Osteoblast (primary cell): ENCODE measurements at places on chromosomes 16 and 17.
A peak's percentile ranks its signal among the peaks of the same experiment; 100 is the strongest.

DNA sequence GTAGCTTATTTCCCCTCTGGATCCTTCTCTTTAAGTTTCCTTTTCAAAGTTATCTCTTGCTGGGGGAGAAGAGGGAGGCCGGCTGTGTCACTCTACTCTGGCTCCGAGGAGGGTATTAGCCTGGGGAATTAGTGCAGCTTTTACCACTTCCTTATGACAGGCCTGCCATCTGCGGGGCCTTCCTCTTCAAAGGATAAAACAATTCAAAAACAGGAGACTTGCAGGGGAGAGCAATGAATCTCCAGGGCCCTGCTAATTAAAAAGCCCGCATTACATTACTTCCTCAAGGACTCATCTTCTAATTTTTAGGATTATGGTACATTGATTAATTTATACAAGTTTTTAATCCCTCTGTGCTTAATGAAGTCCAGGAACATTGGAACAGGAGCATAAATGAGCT, 190.9 kb upstream of the CDH5 start:
- H3K4me3 ChIP-seq: no peak overlapping the region
- no peaks in the 10 kb centered on the region for H3K27me3 ChIP-seq
- no peaks in the 10 kb centered on the region for H3K36me3 ChIP-seq
- no peaks in the 10 kb centered on the region for H3K4me1 ChIP-seq

DNA sequence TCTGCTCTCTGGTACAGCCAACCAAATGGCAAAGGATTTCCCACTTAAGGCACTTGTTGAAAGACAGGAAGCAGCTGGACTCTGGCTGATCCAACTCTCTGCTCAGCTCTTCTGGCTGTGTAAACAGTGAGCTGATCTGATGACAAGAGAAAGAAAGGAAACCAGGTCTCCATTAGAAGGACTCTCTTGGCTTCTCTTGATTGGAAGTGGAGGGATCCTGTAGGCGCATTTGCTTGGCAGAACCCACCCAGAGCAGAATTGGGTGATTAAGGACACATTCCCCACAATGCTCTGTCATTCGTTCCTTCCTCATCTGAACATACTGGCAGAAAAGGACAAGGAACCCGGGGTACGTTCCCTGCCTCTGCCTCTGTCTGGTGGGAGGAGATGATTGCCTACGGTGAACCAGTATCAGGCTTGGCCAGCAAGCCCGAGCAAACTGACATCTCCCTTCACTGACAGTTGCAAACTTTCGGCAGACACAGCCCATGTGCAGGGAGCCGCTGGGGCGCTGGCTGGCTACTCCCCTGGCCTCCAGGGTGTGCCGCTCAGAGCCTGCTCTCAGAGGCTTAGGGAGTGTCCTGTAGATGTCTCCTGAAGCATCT, 29.1 kb downstream of the LDHD start:
- no peaks in the 10 kb centered on the region for H3K27me3 ChIP-seq
- H3K4me3 ChIP-seq: no peak overlapping the region
- no peak for DNase-seq

GRCh38 chr17:31778523-31778922, 80.5 kb downstream of the COPRS start:
- no peak overlapping the region for H3K27ac ChIP-seq
- H3K4me3 ChIP-seq: no peak overlapping the region
- H3K36me3 ChIP-seq: no peaks in the 10 kb centered on the region
- H3K4me1 ChIP-seq: no peaks in the 10 kb centered on the region
- no peaks in the 10 kb centered on the region for H3K27me3 ChIP-seq

DNA sequence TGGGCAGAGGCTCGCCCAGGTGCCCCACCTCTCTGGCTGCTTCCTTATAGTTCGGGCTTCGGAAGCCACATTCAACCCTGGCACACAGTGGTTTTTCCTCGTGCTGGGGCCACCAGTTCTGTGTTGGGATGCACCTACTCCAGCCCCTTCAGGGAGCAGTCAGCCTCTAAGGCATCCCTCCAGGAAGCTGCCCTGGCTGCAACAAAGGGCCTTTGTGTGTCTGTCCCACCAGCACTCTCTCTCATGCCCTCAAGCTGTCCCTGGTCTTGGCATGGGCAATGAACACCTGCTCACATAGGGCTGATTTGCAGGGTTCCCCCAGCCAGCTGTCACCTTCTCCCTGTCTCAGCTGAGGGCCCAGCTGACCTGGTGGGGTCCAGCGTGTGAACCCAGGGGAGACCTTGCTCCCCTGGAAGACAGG, 754 bp upstream of the NOXO1 start:
- H3K27ac ChIP-seq: no peak overlapping the region
- DNase-seq: no peak
- peaks cover 10% of the 10 kb centered on the region for H3K4me1 ChIP-seq
- H3K27me3 ChIP-seq: peaks cover 39% of the 10 kb centered on the region
- no peak overlapping the region for H3K4me3 ChIP-seq
- H3K36me3 ChIP-seq: peaks cover 14% of the 10 kb centered on the region

DNA sequence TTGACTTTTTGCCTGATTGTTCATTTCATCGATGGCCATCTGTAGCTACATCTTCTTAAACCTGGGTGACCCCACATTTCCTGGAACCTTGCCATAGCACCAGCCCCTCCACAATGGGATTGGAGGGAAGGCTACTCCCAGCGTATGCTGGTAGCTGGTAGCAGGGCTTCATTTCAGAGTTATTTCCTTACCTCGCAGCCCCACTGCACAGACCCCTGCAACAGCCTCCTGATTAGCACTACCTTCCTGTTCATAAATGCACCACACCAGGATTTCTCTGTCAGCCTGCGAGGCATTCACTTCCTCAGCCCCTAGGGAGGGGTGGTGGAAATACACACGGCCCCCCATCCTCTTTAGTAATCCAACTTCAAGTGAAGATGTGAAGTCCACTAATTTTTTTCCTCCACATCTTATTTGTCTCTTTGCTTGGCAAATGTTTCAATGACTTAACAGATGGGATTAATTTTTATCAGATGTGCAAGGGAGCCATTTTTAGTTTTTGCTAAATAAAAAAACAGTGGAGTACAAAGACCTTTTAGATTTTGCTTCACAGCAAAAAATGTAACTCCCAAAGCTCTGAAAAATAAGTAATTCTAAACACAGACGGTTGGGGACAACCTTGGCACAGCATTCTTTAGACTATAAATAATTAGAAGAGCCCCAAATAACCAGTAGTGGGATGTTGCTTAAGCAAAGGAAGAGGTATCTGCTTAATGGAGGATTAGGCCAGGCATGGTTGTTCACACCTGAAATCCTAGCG, 76.6 kb downstream of the CLEC16A start:
- H3K27ac ChIP-seq: no peak overlapping the region
- no peak for DNase-seq
- peaks cover 7% of the 10 kb centered on the region for H3K4me1 ChIP-seq
- H3K4me3 ChIP-seq: no peak overlapping the region

DNA sequence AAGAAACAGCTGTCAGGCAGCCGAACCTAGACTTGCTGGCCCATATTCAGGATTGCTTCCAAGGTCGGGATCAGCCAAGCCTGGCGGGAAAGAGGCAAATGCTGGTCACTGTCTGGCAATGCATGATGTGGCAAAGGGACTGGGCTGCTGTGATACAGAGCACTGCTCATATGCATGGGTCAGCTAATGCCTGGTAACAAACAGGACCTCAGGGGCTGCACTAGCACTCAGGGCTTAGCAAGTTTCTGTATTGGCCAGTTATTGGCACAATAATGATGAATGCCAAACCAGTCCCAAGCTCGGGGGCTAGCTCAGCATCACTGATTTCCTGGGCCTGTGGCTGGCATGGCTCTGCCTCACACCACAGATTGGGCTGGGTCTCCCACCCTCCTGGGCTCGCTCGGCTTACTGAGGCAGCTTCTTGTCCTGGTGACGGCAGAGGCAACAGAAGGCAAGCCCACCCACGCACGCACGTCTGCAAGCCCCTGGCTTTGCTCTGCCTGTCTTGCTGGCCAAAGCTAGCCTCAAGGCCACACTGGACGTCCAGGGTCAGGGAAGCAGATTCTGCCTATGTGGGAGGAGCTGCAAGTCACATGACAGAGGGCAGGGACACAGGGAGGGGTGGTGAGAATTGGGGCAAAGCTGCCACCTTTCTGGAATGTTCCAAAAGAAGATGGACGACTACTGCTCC, 21.4 kb upstream of the RPTOR start:
- DNase-seq: peak; percentile 70
- H3K4me1 ChIP-seq: peaks cover 8% of the 10 kb centered on the region
- H3K4me3 ChIP-seq: no peak overlapping the region
- H3K27ac ChIP-seq: no peak overlapping the region
- no peaks in the 10 kb centered on the region for H3K36me3 ChIP-seq

- H3K36me3 ChIP-seq: no peaks in the 10 kb centered on the region
- H3K27ac ChIP-seq: no peak overlapping the region
- no peak for DNase-seq
- H3K27me3 ChIP-seq: peaks cover 8% of the 10 kb centered on the region
- no peaks in the 10 kb centered on the region for H3K4me1 ChIP-seq
Observed at GRCh38 chr16:81243942-81244341, 5.5 kb downstream of the BCO1 start.

- no peak overlapping the region for H3K4me3 ChIP-seq
- no peaks in the 10 kb centered on the region for H3K36me3 ChIP-seq
- H3K4me1 ChIP-seq: no peaks in the 10 kb centered on the region
- H3K27ac ChIP-seq: no peak overlapping the region
- peaks cover 6% of the 10 kb centered on the region for H3K27me3 ChIP-seq
Observed at GRCh38 chr17:79883202-79883601, 44.0 kb upstream of the CBX4 start.

- H3K27me3 ChIP-seq: no peaks in the 10 kb centered on the region
- DNase-seq: peak; percentile 96
- no peaks in the 10 kb centered on the region for H3K36me3 ChIP-seq
- H3K4me3 ChIP-seq: peak overlapping the region; percentile 33
- H3K4me1 ChIP-seq: peaks cover 61% of the 10 kb centered on the region
Observed at GRCh38 chr17:81401723-81402529, 6.7 kb downstream of the BAHCC1 start.

GRCh38 chr17:19271780-19272357, 34.7 kb downstream of the EPN2 start:
- DNase-seq: peak; percentile 66
- peaks cover 6% of the 10 kb centered on the region for H3K36me3 ChIP-seq
- peaks cover 28% of the 10 kb centered on the region for H3K4me1 ChIP-seq
- no peak overlapping the region for H3K4me3 ChIP-seq
- no peaks in the 10 kb centered on the region for H3K27me3 ChIP-seq

DNA sequence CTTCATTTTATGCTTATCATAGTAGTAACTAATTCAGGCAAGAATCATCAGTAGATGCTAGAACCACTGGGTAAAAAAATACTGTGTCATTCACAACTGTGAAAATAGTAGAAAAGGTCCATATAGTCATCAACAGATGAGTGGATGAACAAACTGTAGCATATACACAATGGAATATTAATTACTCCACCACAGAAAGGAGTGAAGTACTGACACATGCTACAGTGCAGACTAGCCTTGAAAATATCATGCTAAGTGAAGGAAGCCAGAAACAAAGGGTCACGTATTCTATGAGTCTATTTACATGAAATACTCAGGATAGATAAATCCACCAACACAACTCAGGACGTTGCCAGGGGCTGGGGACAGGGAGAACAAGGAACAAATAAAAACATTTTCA, 13.3 kb downstream of the USP22 start:
- peaks cover 59% of the 10 kb centered on the region for H3K4me1 ChIP-seq
- no peak for DNase-seq
- H3K27me3 ChIP-seq: no peaks in the 10 kb centered on the region
- H3K4me3 ChIP-seq: no peak overlapping the region
- H3K27ac ChIP-seq: peak overlapping the region; percentile 82

DNA sequence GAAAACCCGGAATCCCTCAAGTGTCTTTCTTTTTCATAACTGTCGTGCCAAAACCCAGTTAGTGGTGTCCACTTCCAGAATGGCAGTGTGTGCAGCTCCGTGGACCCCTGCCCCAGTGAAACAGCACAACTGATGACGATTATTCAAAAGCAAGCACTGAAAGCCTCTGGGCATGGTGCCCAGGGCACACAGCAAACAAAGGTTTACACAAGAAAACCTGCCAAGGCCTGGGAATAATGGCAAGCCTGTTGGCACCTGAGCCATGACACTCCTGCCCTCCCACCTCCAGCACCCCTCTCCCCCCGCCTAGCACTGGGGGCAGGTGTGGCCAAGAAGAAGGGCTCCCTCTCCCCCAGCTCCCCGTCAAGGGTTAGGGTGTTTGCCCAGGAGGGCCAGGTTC, 2.8 kb downstream of the PKMYT1 start:
- no peak overlapping the region for H3K27ac ChIP-seq
- H3K36me3 ChIP-seq: no peaks in the 10 kb centered on the region
- no peak for DNase-seq
- H3K4me3 ChIP-seq: no peak overlapping the region

DNA sequence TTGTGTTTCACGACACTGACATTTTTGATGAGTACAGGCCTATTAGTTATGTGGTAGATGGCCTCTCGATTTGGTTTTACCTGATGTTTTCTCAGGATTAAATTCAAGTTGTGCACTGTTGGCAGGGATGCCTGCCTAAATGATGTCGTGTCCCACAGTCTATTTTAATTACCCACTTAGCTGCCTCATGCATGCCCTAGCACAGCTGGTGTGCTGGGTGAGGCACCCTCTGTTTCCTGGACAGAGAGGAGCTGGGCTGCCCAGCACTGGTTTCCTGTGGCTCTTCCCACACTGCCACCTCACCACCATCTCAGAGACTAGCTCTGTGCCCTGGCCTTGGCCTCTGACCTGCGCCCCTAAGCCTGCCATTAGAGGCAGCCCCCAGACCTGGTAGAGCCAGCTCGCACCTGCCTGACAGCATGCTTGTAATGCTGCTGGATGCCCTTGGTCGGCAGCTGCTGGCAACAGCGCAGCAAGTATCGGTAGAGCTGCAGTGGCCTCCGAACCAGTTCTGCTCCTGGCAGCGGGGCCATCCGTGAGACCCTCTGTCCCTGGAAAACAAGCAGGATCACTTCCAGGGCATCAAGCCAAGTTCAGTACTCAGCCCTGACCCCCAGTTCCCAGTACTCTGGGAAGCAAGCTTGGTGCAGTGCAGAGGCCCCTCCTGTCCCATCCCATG, 10.9 kb downstream of the LYRM9 start:
- DNase-seq: no peak
- H3K36me3 ChIP-seq: no peaks in the 10 kb centered on the region
- no peak overlapping the region for H3K27ac ChIP-seq

DNA sequence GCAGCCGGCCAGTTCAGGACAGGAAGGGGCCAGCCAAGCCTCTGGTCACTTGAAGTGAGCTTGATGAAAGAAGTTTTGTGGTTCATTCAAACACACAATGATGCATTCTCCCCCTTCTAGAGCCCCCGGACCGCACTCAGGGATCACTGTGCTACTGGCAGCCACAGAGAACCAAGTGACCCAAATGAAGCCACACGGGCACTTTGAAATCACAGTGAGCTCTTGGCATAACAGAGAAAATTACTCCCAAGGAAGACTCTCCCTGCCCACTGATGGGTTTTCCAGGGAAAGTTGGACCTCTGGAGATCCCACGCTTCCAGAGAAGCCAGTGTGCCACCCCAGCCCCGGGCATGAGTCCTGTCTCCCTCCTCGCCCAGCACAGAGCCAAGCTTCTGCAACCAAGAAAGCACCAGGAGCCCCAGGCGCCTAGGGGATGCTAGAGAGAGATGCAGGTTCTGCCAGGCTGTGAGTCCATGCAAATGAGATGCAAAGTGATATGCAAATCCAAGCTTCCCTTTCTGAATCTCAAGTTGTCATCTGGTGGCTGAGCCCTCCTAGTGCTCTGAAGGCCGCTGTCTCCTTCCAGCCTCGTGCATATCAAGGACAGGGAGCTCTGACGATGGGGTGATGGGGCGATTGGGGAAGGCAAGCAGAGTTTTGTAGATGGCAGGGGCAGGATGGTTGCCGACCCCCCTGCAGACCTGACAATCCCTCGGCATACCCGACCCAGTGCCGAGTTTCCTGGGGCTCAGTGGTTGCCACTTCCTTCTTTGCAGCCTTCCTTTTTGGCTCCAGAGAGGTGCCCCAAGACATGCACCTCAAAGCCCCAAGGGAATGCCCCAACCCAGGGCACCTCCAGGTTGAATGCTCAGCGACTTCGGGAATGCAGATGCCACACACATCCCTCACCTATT, 59.7 kb upstream of the TNRC6C start:
- no peak for DNase-seq
- H3K27me3 ChIP-seq: peaks cover 22% of the 10 kb centered on the region
- no peak overlapping the region for H3K27ac ChIP-seq
- H3K4me1 ChIP-seq: no peaks in the 10 kb centered on the region
